ENCODE measurements at places on chromosomes 6 and 20.

- DNase-seq = peak; percentile 13
Measured at GRCh38 chr6:63573899-63574553, 1.7 kb downstream of the LOC128125822 start.

GRCh38 chr20:63693083-63693732 is 3.2 kb upstream of the TNFRSF6B start:
- DNase-seq = no peak

- no peak for DNase-seq
Measured at GRCh38 chr6:43367245-43367984, 2.0 kb downstream of the ZNF318 start.

GRCh38 chr20:57829805-57830514 is 120.1 kb upstream of the PMEPA1 start:
- no peak for DNase-seq

DNA sequence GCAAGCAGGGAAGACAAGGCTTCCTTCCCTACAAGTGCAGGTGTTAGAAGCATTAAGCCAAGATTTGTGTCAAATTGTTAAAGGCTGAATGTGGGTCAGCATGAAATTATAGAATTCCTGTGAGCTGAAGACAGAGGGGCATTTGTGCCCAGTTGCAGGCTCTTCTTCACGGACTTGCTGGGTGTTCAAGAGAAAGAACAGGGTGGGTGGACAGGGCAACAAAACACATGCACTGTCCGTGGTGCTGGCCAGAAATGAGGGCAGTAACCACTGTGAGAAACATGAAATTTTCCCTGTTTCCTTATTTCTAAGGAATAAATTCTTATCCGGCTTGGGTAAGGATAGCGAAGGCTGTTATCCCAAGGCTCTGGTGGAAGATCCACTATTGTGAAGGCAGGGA is 579.5 kb upstream of the HTR1E start:
- DNase-seq = no peak

DNA sequence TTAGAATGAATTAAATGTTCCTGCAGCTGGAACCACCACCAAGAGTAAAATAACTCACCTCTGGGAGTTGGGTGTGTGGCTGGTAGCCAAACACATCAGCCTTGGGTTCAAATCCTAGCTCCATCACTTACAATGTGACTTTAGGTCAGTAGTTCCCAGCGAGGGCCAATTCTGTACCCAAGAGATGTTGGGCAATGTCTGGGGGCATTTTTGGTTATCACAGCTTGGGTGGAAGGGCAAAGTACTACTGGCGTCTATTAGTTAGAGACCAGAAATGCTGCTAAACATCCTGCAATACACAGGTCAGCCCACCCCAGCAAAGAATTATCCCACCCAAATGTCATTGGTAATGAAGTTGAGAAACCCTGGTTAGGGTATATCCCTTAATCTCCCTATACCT is 48.8 kb downstream of the SLC13A3 start:
- DNase-seq = no peak

- no peak for DNase-seq
Measured at GRCh38 chr6:156279261-156279969, 497.8 kb upstream of the ARID1B start.

DNA sequence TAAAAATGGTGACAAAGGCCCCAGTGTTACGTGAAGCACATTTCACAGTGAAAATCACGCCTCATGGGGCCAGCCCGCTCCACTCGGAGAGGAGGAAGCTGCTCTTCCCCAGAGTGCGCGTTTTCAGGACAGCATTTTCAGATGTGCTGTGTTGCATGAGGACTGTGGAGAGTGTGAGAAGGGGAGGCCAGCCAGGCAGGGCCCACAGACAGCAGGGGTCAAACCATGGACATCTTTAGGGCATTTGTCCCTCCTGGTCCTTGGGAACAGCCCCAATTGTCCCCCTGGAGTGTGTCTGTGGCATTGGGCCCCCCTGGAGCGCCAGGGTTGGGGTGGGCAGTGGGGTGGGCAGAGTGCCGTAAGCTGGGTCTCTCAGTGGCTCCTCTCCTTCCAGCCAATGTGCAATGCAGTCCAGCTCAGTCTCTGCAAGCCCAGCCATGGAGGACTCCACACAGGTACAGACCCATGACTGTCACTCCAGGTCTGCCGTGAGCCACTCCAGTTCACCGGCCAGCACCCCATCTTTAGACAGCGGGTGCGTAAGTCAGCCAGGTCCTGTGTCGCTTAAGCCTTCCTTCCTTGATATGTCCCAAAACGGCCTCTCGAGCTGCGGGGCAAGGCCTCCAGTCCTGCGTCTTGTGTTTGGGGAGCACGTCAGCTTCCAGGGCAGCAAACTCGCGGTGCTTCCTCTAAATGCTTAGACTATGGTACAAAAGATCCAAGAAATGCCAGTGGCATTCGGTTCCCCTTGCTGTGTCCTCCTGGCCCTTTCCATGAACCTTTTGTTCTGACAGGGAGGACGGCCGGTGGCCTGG is 159.3 kb upstream of the AFDN start:
- no peak for DNase-seq

GRCh38 chr6:7101290-7101689 is 6.5 kb upstream of the RREB1 start:
- no peak for DNase-seq

GRCh38 chr6:6775074-6775473 is 186.6 kb downstream of the LY86 start:
- DNase-seq = no peak

- DNase-seq = no peak
Measured at GRCh38 chr20:56964901-56965300, 301.5 kb downstream of the BMP7 start.

- no peak for DNase-seq
Measured at GRCh38 chr20:24361541-24361940, 107.9 kb upstream of the SYNDIG1 start.

DNA sequence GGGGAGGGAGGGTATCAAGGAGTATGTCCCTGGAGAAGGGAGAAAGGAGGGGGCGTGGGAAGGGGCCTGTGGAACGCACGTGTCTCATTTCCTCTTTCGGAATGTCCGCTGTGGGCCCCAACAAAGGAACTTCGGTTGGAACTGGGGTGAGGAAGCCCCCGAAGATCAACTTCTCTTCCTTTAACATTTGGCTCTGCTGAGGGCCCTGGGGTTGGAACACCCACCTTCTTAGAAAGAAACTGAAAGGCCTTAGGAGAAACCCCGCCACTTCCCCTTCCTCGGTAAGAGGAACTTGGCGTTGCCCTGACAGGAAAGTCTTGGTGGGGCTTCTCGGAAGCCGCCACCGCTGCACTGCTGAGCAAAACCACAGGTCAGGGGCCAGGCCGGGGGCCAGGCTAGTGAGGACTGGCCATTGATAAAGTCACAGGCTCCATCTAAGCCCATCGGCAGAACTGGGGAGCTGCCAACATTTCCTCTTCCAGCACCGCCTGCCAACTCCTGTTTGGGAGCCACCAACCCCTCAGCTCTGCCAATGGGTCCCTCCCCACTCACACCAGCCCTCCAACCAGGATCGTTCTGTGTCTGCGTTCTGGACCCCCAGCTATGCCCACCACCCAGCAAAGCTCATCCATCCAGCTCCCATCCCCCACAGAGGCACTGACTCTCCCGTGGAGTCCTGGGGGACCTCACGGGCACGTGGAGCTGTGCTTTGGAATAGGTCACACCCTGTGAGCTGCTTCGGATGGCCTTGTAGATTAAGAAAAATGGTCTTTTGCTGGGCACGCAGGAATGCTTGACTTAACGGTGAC is 44.8 kb downstream of the FGD2 start:
- peak; percentile 15 for DNase-seq

DNA sequence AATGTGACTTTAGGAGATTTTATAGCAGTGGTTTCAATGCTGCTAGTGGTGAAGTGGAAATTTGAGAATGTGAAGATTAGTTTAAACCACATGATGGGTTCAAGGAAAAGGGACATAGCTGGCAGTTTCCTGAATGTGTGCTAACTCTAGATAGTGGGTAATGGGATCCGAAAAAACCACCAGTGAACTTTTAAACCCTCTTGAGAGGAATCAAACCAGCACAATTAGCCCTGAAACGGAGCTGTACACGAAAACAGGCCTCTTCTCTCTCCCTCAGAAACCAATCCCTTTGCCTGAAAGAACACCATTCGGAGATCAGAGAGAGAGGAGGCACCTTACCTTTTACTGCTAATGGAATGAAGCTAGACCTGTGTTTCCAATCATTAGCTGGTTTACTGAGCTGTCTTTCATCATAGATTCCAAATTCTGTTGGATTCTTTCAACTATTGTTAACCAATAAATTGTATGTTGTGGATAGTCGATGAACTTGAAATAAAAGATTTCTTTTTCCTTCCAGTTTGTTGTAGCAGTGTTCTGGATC is 103.9 kb downstream of the AIG1 start:
- no peak for DNase-seq

GRCh38 chr6:44298055-44298803 is 14.9 kb downstream of the AARS2 start:
- DNase-seq = no peak

DNA sequence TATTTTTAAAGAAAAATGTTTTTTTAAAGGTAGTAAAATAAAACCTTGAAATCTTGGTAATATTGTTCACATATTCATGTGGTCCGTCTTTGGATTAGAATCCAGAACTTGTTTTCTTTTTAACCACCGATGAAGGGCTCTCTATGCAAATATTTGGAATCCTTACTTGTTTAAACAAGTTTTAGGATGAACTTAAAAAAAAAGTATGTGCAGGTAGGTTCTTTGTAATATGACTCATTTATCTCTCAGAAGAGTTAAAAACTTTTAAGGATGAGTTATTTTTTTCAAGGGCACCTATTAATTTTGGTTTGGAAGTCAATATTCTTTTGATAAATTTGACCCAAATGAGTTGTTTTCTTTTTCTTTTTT is 8.9 kb downstream of the DSP start:
- no peak for DNase-seq

DNA sequence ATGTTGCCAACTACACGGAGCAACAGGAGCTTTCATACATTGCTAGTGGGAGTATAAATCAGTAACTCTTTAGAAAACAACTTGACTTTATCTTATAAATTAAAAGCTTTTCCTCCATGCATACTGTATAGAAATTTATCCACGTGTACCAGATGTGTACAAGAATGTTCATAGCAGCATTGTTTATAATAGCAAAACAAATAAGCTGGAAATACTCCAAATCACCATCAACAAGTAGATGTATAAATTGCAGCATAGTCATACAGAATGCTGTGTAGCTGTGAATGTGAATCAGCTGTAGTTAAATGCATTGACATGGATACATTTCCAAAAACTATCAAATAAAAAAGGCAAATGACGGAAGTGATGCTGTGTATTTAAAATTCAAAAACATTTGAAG is 6.0 kb downstream of the PSMF1 start:
- DNase-seq = no peak

DNA sequence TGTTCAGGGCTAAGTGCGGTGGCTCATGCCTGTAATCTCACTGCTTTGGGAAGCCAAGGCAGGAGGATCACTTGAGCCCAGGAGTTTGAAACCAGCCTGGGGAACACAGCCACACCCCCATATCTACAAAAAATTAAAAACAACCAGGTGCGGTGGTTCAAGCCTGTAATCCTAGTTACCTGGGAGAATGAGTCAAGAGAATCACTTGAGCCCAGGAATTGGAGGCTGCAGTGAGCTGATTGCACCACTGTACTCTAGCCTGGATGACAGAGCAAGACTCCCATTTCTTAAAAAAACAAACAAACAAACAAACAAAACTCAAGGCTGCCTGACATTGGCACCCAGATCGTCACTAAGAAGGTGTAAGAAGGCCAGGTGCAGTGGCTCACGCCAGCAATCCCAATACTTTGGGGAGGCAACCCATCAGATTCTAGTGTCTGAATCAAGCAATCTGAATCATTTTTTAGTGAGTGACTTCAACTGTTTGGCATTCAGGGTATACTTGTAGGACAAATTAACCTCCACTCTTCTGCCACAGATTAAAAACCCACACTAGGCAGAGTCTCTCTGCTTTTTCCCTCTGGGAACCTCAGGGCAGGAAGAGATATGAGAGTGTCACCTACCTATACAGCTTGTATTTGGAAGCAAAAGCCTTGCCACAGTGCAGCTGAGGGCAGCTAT is 6.1 kb downstream of the PLAGL2 start:
- no peak for DNase-seq

Measured in activated CD4-positive, CD25-positive, alpha-beta regulatory T cell (primary cell).